ENCODE measurements at places on chromosomes 2 and 18. TPM values are rescaled to one million over a fixed set of nuclear protein-coding genes. Genes with fewer than 3 reads are reported as not detected.

GRCh38 chr2:150303281-150303680, 184.2 kb downstream of the RND3 start:
- DNase-seq: no peak

DNA sequence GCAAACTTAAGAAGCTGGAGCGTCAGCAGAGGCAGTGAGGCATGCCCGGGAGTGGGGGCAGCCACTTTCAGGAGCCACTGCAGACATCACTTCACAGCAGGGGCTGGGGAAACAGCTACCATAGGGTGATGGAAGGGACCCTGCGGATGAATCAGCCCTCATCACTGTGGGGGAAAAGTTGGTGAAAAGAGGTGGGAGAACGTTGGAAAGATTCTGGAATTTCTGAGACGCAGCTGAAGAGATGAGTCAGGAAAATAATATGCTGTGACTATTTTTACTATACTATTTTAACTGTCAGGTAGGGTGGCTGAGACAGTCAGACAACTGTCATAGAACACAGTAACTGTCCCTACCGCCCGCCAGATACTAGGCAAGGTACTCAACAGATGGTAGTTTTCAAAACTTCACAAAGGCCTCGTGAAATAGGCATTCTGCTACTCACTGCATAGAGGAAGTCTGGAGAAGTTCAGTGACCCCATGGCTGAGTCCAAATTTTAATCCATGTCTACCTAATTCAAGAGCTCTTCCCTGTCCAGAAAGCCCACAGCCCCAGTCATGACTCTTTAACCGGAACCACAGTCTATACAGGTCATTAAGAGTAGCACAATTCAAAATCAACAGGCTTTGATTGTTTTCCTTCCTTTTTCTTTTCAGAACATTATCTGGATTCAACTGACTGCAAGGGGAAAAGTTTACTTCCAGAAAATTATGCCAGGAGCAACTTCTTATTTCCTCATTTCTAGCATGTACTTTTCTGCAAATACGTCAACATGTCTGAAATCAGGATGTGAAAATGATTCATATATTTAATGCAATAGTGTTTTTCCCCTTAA, 39.3 kb upstream of the EPB41L3 start:
- DNase-seq: no peak

- no peak for DNase-seq
Observed at GRCh38 chr2:180699657-180700361, 280.6 kb upstream of the UBE2E3 start.

- DNase-seq: no peak
Observed at GRCh38 chr2:47054036-47054555, 101.0 kb downstream of the STPG4 start.

GRCh38 chr2:54904836-54905235, 145.4 kb downstream of the RTN4 start:
- DNase-seq: no peak

GRCh38 chr18:44568986-44569385, 111.7 kb upstream of the SETBP1 start:
- DNase-seq: no peak

- DNase-seq: no peak
Observed at GRCh38 chr2:29987146-29987545, 65.8 kb upstream of the ALK start.

C2orf78 gene
- not detected for total RNA-seq

ATP9B gene
- 49.0 TPM for total RNA-seq
